ENCODE measurements at places on chromosomes 3 and 15.

GRCh38 chr3:118943597-118943996 lies 91.0 kb downstream of the IGSF11 start:
- no peak for DNase-seq

- DNase-seq, result no peak
These were observed 30.3 kb upstream of the PSMD6 start for GRCh38 chr3:64053581-64053980.

- no peak for DNase-seq
These were observed 46.2 kb upstream of the PYDC2 start for GRCh38 chr3:191414732-191415131.

DNA sequence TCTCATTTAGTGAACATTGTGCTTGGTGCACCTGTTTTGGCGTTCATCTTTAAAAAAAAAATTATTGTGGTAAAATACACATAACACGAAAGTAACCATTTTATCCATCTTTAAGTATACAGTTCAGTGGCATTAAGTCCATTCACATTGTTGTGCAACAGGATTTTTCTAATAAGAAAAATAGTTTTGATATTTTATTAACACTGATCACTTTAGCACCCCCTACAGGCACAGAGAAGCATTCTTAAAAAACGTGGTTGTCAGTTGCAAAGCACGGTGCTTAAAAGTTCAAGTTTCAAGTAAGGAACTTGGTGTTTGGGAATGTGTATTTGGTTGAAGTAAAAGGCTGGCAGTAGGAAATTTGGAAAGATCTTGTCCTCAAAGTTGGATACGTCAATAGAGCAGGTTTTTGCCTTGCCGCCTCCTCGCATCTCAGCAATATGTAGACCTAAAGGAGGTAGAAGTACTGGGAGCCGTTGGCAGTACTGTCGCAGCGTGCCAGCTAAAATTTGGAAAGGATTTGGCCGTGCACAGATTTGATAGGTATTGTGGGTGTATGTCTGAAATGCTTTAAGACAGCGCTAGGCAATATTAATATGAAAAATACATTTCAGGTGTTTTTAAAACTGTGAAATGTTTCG lies 110.4 kb downstream of the LRRC28 start:
- DNase-seq, result no peak

GRCh38 chr3:75325716-75326115 lies 338.4 kb upstream of the FRG2C start:
- DNase-seq, result no peak

DNA sequence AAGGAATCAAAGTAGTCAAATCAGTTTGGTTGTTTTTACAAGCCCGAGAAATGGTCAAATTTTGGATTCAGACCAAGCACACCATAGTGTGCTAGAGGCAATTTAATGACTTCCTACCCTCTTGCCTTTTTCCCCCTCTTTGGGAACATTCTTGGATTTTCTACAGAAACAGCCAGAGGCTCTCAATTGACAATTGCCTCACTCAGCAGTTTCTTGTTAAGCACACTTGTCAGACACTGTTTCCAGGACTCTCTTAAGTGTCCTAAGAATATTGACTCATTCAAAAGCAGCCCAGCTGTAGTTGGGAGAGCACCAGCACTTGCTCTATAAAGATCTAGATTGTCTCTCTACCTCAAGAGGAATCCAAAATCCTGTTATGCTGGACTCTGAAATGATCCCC lies 1.5 kb upstream of the SLC35G2 start:
- DNase-seq, result no peak

GRCh38 chr3:147398813-147399534 lies 7.4 kb downstream of the ZIC4 start:
- no peak for DNase-seq

DNA sequence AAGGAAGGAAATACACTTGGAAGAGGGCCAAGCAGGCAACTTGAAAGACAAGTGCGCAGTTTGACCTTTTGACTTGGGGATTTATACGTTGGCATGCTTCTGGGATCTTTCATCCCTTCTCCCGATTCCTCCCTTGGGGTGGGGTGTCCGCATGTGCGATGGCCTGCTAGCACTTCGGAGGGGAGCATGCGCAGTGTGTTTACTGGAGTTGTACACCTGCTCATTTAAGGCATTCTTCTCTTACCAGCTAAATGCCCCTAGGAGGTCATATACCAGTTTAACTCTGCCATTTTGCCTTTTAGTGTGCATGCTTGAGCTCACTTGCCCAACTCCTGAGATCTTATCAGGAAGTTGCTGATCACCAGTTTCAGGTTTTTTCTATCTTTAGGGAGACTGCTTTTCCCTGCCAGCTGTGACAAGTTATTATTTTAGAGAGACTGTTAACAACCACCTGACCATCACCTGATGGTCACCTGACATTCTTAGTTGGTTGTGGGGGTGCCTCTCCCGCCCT lies 63.5 kb downstream of the BFSP2 start:
- no peak for DNase-seq

- DNase-seq, result no peak
These were observed 44.9 kb downstream of the LIPC start for GRCh38 chr15:58476525-58477162.

- DNase-seq, result no peak
These were observed 216.3 kb downstream of the SATB1 start for GRCh38 chr3:18208856-18209255.

DNA sequence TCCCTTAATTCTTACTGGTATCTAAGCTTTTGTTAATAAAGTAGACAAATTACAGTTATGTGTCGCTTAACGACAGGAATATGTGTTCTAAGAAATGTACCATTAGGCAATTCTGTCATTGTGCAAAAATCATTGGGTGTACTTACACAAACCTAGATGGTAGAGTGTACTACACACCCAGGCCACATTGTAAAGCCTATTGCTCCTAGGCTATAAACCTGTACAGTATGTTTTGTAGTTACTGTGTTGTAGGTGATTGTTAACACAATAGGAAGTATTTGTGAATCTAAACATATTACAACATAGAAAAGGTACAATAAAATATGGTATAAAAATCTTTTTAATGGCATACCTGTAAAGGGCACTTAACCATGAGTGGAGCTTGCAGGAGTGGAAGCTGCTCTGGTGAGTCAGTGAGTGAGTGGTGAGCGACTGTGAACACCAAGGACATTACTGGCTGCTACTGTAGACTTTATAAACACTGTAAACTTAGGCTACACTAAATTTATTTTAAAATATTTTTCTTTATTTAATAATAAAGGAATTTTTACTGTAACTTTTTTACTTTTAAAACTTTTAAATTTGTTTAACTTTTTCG lies 47.4 kb downstream of the FSIP1 start:
- DNase-seq, result no peak

GRCh38 chr3:69669070-69669469 lies 70.2 kb upstream of the MITF start:
- DNase-seq, result no peak

DNA sequence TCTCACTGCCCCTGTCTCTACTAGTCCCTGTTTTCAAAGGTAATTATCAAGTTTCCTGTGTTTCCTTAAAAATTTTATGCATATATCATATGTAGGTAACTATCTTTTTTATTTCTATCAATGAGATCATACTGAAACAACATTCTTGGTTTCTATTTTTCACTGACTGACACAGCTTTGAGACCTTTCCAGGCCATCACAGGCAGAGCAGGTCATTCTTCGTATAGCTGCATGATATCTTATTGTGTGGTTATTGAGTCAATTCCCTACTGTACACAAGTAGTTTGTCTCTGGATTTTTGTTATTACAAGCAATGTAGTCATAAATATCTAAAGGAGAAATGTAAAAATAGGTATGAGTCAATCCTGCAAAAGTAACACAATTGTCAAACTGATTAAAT lies 169.6 kb downstream of the CFAP20DC start:
- no peak for DNase-seq

Data from stimulated activated CD8-positive, alpha-beta memory T cell treated with anti-CD3 and anti-CD28 coated beads, Interleukin-4, amount 100 ng/mL, for 48 hours (primary cell).